Activated naive CD8-positive, alpha-beta T cell treated with anti-CD3 and anti-CD28 coated beads, Interleukin-2, amount 50 U/mL, for 24 hours (primary cell): ENCODE measurements at places on chromosomes 1 and 21.

DNA sequence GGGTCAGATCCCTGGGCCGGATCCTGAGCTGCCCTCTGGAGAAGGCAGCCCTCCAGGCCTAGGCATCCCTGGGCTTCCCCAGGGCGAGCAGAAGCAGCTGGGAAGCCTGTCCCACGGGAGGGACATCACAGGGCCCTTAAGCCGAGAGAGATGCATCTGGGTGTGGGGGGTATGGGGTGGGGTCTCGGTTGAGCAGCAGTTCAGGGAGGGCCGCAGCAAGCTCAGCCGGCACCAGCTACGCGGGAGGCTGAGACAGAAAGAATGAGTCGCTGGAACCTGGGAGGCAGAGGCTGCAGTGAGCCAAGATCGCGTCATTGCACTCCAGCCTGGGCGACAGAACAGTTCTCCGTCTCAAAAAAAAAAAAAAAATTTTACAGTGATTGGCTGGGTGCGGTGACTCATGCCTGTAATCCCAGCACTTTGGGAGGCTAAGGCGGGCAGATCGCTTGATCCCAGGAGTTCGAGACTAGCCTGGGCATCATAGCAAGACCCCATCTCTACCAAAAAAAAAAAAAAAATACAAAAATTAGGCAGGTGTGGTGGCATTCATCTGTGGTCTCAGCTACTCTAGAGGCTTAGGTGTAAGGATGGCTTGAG lies 37.7 kb downstream of the RRP1 start:
- H3K36me3 ChIP-seq: no peaks in the 10 kb centered on the region
- H3K4me1 ChIP-seq: no peaks in the 10 kb centered on the region
- H3K4me3 ChIP-seq: no peak overlapping the region
- DNase-seq: no peak

GRCh38 chr1:212824201-212824600 lies 23.2 kb downstream of the SPATA45 start:
- H3K27ac ChIP-seq: no peak overlapping the region
- H3K4me1 ChIP-seq: peaks cover 6% of the 10 kb centered on the region
- DNase-seq: no peak
- H3K27me3 ChIP-seq: peaks cover 2% of the 10 kb centered on the region
- H3K4me3 ChIP-seq: no peak overlapping the region

- peaks cover 20% of the 10 kb centered on the region for H3K36me3 ChIP-seq
- DNase-seq: no peak
- H3K27me3 ChIP-seq: no peaks in the 10 kb centered on the region
- H3K27ac ChIP-seq: no peak overlapping the region
Observed at GRCh38 chr21:45281411-45282282, 6.0 kb downstream of the POFUT2 start.

DNA sequence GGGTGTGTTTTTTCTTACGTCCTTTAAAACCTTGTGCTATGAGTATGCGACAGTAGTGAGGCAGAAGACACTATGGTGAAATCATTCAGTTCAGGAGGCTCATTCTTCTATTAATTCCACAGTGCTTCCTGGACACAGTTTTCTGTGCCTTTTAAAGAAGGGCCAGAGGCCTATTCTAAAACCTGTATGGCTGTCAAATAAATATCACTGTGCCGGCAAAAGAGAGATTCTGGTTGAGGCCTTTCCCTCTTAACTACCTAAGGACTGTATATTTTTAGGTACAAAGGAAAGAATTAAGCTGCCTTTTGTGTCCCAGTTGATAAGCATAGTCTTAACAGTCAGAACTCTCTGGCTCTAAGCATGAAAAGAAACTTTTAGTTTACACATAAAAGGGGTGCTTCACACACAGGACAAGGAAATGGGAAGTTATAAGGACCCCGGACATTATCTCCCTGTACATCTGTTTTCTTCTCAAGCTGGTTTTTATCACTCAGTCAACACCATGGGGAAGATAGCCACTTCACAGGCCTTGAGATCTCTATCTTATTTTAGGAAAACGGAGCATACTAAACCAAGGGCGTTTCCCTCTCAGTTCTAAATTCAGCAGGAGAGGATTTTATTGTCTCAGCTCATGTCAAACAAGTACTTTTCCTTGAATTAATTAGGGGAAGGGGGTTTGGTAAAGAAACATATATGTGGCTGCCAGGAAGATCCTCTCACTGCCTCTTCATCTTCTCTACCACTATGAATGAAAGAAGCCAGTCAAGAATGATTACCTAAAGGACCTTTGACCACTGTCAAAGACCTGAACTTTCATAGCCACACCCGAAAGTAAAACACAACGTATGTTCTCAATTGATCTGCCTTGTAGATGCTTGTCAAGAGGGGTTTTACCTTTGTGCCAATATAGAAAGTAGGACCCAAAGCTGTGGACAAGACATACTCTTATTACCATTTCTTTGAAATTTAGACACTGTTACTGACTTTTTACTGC lies 71.4 kb upstream of the HSPA13 start:
- H3K27me3 ChIP-seq: no peaks in the 10 kb centered on the region
- H3K4me3 ChIP-seq: peak overlapping the region; percentile 18
- H3K4me1 ChIP-seq: peaks cover 47% of the 10 kb centered on the region
- H3K36me3 ChIP-seq: peaks cover 3% of the 10 kb centered on the region
- DNase-seq: no peak

DNA sequence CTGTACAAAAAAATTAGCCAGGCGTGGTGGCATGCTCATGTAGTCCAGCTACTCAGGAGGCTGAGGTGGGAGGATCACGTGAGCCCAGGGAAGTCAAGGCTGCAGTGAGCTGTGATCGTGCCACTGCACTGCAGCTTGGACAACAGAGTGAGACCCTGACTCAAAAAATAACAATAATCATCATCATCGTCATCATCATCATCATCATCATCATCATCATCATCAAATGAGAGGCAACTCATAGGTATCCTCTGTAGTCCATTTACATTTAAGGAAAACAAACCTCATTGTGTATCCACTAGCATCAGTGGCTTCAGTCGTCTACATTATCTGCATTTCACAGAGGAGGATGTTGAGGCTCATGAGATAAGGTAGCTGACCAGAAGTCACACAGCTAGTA lies 68.8 kb upstream of the SELENON start:
- peaks cover 25% of the 10 kb centered on the region for H3K4me1 ChIP-seq
- H3K27ac ChIP-seq: peak overlapping the region; percentile 93
- peak overlapping the region; percentile 64 for H3K4me3 ChIP-seq
- DNase-seq: no peak

DNA sequence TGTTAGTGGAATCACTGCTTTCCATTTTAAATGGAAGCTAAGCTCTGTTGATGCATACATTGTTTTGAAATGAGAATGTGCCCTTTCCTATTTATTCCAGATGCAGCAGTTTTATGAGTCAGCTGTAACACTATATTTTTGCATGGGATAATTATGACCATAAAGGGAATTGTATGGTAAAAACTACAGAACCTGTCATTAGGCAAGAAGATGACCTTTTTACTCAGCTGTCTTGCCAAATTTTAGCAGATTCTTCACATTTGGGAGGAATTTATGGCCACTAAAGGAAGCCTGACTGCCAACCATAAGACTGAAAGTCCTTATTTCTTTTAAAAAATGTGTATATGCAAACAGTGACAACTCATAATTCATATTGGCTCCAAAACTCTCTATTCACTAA lies 356.3 kb upstream of the PRMT6 start:
- no peak overlapping the region for H3K4me3 ChIP-seq
- no peak overlapping the region for H3K27ac ChIP-seq
- no peaks in the 10 kb centered on the region for H3K4me1 ChIP-seq

GRCh38 chr1:109751531-109752260 lies 10.9 kb upstream of the GSTM3 start:
- DNase-seq: no peak
- no peaks in the 10 kb centered on the region for H3K36me3 ChIP-seq
- H3K4me3 ChIP-seq: no peak overlapping the region
- peaks cover 10% of the 10 kb centered on the region for H3K27me3 ChIP-seq

- no peak overlapping the region for H3K27ac ChIP-seq
- H3K4me1 ChIP-seq: peaks cover 14% of the 10 kb centered on the region
- H3K36me3 ChIP-seq: peaks cover 3% of the 10 kb centered on the region
- no peak for DNase-seq
Observed at GRCh38 chr1:220895412-220895946, 16.2 kb downstream of the HLX start.
